ENCODE measurements at places on chromosomes 12 and 14.

DNA sequence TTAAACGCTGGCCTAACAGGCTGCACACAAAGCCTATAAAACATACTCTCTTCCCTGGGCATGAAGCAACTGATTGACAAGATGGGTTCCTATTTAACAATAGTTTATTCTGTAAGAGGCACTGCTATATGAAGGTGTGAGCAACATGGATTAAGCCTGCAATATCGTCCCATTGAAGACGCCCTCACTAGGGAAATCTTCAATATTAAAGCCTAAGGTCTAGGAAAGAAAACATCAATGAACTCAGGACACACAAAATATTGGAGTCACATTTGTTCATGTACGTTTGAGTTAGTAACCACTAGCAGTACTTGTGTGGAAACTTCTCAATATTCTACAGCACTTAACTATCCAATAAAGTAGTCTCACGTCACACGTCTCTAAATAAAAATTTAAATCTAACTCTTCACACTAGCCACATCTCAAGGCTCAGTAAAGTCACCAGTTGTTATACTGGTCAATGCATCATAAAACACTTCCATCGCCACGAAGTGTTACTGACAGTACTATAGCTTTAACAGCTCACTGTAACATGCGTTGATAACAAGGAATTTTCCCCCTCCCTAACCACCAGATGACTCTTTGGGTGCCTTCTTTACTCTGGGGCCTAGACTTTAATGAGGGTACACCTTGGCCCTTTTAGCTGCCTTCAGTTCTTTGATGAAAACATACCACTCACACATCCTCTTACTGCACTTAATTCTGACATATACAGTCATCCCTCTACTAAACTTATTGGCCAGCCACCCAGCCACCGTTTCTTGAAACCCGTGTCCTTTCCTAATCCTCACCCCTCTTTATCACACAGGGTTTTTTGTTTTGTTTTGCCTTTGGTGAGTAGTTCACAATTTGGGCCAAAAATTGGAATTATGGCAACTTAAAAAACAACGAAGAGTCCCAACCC lies 50.1 kb upstream of the OR5AU1 start:
- DNase-seq = no peak

DNA sequence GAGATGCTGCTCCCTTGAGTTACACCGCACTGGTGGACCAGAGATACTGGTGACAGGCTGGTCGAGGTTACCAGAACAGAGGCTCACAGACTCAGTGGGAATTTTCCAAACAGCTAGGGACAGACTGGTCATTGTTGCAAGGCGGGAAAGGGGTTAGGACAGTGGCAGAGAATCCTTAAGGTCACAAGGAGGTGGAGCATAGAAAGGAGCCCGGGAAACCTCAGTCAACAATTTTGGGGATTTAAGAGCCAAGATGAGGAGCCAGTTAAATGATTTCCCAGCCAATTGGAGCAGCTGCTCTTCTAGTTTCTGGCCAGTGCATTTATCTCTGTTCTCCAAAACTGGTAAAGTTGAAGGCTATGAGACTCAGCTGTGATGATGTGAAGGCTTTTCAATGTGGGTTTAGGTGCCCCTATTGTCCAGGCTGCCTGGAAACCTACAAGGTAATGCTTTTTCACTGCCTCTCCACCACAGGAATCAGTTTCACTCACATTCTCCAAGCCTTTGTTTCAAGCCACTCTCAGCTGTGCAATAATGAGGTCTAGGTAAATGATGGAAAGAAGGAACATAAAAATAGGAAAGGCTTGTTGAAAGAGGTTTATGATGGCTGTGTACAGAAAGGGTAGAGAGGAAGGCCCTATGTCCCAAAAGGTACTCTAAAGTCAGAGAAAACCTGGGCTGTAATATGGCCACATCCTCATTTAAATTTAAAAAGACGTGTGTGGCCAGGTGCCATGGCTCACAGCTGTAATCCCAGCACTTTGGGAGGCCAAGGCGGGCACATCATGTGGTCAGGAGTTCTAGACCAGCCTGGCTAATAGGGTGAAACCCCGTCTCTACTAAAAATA lies 7.0 kb upstream of the TNS2 start:
- DNase-seq = no peak

- DNase-seq = no peak
Observed at GRCh38 chr12:69120354-69120753, 119.0 kb upstream of the CPSF6 start.

DNA sequence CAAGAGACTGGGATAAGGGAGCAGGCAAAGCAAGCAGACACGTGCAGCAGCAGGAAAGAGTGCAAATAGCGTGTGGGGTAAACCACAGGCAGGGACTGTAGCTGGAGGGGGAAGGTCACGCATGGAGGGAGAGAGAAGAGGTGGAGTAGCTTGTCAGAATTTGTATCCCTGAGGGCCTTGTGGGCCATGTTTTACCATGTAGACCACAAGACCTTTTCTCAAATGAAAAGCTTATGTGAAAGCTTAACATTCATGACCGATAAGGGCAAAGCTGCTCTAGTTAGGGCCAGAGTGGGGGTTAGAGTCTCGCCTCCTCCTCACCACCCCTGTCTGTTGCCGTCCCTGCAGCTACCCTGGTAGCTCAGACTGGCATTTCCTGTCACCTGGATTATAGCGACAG lies 152.9 kb upstream of the E2F7 start:
- no peak for DNase-seq

DNA sequence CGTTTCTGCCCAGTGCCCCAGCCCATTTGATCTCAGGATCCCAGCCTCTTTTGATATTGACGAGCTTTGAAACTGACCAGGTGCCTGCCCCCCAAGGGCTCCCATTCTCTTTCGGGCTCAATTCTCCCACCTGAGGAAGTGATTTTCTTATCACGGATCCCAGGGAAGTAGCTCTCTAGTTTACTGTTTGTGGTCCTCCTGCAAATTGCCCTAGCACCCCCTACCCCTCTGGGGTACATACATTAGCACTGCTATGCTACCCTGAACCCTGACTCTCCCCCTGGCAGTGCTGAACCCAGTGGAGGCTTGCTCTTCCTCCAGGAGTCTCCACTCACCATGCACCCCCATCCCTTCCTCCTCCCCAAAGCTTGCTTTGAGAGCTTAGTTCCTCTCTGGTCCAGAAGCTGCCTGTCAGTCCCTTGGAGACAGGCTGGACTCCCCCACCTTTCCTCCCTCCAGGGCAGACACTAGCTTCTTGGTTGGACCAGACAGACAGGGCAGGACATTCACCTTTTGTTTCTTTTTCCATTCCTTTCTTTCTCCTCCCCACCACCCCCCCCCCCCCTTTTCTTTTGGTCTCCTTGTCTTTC lies 4.4 kb upstream of the TBX3 start:
- no peak for DNase-seq

DNA sequence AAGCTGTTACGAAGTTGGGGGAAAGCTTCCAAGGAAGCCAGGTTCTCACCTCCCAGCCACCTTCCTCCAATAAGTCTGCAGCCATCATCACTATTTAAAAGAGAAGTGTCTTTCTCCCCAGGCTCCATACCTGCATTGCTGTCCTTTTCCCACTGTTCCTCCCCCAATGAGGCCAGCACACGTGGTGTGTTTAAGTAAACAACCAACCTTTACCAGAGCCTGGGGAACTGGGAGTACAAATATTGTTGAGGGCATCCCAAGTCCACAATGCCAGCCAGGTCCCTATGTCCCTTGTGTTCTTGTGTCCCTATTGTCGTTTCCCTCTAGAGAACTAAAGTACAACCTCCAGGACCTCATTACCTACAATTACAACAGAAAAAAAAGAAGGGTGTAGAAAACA lies 49.2 kb upstream of the PNMA1 start:
- DNase-seq = no peak

GRCh38 chr12:80749456-80749855 lies 32.7 kb downstream of the MYF5 start:
- DNase-seq = no peak

DNA sequence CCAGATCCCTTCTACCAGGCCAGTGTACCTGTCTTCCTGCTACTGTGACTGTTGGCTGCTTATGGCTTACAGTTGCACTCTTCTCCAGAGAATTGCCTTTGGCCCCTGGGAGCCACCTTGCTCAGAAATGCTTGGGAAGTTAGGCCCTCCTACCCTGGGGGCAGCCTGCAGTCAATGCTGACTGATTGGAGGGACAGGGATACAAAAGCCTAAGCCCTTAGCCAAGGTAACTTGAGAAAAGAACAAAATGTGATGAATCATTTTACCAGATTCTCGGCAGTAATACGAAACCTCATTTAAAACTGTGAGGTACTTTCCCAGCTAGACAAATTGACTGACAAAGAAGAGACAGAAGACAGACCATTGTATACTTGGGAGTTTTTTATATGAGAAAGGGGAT lies 47.3 kb downstream of the PTCSC3 start:
- DNase-seq = no peak

DNA sequence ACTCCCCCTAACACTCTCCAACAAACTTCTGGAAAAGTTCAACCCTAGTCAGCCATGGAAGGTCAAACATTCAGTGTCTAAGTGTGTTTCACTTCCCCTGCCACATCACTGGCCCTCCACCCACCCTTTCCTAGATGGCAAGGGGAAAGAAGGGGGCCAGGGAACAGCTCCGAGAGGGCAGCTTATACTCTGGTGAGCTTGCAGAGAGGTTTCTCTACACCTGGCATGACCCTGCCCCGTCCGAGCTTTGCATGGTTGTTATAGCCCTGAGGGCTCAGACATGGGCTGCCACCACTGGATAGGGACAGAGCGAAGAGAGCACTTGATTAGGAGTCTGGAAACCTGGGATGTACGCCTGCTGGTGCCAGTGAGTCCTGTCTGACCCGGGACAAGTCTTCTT lies 4.0 kb downstream of the ACVRL1 start:
- DNase-seq = no peak

DNA sequence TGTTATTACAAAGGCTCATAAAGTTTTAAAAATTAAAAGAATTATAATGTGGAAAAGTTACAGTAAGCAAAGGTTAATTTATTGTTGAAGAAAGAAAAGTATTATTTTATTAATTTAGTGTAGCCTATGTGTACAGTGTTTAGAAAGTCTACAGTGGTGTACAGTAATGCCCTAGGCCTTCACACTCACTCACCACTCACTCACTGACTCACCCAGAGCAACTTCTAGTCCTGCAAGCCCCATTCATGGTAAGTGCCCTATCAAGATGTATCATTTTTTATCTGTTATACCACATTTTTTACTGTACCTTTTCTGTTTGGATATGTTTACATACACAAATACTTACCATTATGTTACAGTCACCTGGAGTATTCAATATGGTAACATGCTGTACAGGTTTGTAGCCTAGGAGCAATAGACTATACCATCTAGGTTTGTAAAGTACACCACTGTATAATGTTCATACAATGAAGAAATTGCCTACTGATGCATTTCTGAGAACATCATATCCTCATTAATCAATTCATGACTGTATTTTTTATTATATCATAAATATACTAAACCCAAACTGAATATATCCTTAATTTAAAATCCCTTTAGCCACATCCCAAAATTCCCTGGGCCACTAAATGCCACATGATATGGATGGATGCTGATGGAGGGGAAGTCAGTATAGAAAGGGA lies 43.6 kb upstream of the NID2 start:
- DNase-seq = no peak

Measured in stimulated activated CD4-positive, alpha-beta T cell treated with anti-CD3 and anti-CD28 coated beads, Interleukin-4, amount 100 ng/mL, for 48 hours (primary cell).